ENCODE measurements at places on chromosomes 12 and 14. TPM values are rescaled to one million over a fixed set of nuclear protein-coding genes. Genes with fewer than 3 reads are reported as not detected.

Gene FGD4
- total RNA-seq, result 0.94 TPM

DNA sequence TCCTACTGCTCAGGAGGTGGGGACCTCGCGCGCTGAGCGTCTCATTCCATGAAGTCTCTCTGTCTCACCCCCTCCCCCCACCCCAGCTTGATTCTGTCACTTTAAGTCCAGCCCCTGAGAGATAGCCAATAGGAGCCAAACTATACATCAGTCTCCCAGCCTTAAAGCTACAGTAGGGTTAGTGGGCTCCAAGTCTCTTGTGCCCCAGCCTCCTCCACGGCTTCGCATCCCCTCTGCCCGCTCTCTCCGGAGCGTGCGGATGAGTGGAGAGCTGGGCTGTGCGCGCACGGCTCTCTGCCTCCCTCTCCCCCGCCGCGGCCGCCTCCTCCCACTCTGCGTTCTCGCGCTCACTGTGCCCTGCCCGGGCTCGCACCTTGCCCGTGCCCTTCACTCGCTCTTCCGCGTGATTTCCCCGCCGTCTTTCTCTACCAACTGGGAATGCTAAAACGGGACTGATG is at the start of gene ESRRB:
ESRRB (plus strand) TSS at position 191 of the 458 bp plus-strand sequence; CDS start at position 456, 265 bp downstream.
- no peak for DNase-seq

Gene PPFIBP1
- 2.1 TPM for total RNA-seq

DNA sequence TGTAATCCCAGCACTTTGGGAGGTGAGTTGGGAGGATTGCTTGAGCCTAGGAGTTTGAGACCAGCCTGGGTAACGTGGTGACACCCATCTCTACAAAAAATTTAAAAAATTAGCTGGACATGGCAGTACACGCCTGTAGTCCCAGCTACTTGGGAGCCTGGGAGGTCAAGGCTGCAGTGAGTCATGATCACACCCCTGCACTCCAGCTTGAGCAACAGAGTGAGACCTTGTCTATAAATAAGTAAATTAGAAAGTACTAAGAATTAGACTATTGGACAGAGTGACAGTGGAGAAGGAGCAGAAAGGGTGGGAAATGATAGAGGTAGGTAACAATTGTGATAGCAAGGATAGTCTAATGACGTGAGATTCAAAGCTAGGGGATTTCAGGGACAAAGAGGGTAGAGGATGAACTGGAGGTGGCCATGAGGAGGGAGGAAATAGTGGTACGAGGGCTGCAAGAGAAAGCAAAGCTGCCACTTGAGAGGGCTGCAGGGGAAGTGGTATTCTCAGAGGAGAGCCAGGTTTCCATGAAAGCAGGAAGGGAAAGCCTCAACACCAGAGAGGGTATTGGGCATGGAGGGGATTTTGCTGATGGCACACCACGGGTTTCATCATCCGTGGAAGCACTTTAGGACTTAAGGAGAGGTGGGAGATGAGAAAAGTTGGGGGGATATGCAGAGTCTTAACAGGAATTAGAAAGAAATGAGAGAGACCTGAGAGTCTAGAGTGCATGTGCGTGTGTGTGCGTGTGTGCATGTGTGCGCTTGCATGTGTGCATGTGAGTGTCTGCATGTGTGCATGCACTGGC is 85.6 kb downstream of the SYNE2 start:
- DNase-seq, result no peak

- no peak for DNase-seq
These were observed 57.1 kb downstream of the DHRS2 start for GRCh38 chr14:23693252-23693775.

- DNase-seq, result no peak
These were observed 9.1 kb downstream of the LTA4H start for GRCh38 chr12:96026331-96026730.

GRCh38 chr12:89117448-89118034 is 234.8 kb downstream of the DUSP6 start:
- no peak for DNase-seq

Gene SPRYD3
- 23.1 TPM for total RNA-seq

DNA sequence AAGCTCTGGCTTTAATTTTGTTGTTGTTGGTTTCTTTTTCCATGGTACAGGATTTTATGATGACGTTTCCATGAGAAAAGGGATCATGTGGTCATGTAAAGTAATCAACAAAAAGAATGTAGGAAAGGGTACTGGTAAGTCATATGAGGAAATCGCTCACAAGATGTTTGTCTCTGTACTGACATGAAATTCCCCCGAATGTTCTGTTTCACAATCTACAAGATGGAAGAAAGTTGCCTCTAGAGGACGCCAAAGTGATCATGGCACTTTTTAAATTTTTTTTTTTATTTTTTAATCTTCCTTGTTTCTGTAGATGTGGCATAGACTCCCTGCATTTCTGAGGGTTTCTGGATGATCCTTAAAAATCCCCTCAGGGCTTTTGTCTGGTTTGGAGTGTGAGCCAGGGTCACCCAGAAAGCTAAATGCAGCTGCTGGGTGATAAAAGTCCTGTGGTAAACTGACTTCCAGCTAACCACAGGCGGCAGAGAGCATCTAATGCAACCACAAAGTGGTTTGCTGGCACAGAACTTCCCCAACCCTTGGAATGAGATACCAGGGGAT is 393.5 kb downstream of the CCDC91 start:
- DNase-seq, result no peak

GRCh38 chr14:96725232-96725631 is 72.0 kb upstream of the VRK1 start:
- DNase-seq, result no peak

GRCh38 chr12:87020071-87020470 is 763.9 kb upstream of the MGAT4C start:
- no peak for DNase-seq

DNA sequence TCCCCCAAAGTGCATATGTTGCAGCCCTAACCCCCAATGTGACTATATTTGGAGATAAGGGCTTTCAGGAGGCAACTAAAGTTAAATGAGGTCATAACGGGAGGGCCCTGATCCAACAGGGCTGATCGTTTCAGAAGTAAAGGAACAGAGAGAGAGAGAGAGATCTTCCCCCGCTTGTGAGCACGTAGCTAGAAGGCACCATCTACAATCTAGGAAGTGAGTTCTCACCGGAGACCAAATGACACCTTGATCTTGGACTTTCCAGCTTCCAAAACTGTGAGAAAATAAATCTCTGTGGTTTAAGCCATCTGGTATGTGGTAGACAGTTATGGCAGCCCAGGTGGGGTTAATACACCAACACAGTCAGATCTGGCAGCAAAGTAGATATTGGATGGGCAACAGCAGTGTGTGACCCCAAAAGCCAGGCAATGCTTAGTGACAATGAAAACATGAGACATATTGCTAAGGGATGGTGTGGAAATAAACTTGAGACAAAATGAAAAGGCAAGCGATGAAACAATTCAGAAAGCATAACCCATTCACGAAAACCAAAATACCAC is 147.2 kb upstream of the GSC start:
- DNase-seq, result no peak

GRCh38 chr14:90788031-90788430 is 28.2 kb downstream of the TTC7B start:
- DNase-seq, result no peak

Gene GPR135
- 2.8 TPM for total RNA-seq
